Central memory CD8-positive, alpha-beta T cell (primary cell): ENCODE measurements at places on chromosomes 16 and 17.
A peak's percentile ranks its signal among the peaks of the same experiment; 100 is the strongest.

DNA sequence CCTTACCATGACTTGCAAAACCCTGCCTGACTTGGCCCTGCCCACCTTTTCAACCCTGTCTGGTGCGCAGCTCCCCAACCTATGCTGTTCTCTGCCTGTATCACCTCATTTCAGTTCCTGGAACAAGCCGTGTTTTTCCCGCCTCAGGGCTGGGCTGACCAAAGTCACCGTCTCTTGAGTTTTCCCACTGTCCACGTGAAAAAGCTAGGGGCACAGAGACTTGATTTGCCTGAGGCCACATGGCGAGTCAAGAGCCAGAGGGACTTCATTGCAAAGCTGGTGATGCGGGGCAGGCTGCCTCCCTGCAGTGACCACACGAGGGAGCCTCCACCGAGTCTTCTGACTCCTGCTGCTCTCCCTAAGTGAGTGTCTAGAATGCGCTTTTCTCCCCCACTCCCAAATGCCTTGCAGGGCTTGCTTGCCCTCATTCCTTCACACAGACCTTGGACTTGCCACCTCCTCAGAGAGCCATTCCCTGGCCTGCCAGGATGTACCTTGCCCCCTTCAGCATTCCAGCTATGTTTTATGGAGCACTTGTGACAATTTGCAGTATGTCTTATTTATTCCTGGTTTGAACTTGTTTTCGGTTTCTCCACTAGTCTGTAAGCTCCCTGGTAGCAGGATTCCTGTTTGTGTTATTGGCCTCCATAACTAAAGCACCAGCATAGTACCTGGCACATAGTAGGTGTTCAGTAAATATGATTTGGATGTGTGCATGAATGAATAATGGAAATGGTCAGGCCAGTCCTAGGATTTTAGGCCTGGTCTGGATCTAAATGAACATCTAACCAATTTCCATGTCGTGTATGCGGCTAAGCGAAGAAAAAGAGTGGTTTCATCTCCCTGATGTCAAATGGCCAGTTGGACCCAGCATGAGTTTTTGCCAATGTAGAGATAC lies 252.3 kb downstream of the SNX29 start:
- no peak for DNase-seq

DNA sequence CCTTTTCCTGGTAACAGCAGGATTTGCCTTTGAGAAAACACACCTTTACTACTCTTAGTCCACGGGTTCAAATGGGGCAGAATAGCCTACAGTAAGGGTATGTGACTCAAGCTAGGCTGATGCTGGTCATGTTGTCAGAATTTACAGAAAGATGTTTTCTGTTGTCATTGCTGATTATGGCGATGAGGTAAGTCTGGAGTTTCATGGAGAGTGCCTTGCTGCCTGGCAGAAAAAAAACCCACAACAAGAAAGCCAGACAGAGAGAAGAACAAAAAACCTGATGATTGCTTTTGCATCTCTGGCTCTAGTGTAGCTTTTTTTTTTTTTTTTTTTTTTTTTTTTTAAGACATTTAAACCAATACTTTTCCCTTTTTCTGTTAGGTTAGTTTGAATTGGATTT lies 47.9 kb downstream of the SLC6A4 start:
- no peak for DNase-seq

GRCh38 chr17:57311281-57312216 lies 55.2 kb downstream of the MSI2 start:
- DNase-seq, result no peak

- no peak for DNase-seq
Observed at GRCh38 chr17:56917559-56918296, 3.9 kb upstream of the TRIM25 start.

GRCh38 chr16:15427648-15428239 lies 6.6 kb upstream of the BMERB1 start:
- DNase-seq, result peak; percentile 18

GRCh38 chr17:66518108-66518507 lies 215.7 kb downstream of the PRKCA start:
- no peak for DNase-seq

DNA sequence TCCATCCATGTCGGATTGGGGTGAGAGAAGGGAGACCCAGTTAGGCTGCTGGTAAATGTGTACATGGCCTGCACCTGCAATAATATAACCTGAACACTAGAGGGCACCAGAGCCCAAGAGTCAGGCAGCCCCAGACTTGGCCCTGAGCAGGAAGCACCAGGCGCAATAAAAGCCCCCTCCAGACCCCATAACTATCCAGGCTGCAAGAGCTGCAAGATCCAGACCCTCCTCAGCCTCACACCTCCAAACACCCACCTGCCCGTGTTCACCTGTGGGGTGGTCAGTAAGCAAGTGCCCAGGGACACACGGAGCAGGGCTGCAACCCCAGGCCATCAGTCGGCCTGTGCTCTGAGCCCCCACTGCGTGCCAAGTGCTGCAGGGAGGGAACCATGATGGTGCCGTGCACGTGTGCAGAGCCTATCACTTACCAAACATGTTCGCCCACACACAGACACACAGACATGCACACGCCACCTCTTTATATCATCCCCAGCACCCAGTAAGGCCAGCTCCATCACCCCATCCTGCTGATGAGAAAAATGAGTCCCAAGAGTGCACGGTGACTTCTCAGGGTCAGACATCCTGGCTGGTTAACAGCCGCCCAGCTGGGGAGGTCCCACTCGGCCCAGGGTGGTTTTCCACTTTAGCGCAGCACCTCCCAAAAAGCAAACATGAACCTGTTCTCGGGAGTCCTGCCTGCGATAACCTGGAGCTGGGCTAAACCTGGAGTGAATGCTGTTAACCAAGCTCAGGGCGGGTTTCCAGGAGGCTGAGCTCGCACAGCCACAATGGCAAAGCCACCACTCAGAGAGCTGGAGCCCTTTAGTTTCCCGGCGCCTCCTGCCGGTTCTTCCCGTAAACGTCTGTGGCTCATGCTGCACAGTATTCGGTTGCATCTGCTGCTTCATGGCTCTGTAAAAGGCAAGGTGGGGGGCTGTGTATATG lies 439.8 kb downstream of the SOX9 start:
- DNase-seq, result peak; percentile 13

- DNase-seq, result no peak
Observed at GRCh38 chr16:67674851-67675578, 8.4 kb downstream of the C16orf86 start.

DNA sequence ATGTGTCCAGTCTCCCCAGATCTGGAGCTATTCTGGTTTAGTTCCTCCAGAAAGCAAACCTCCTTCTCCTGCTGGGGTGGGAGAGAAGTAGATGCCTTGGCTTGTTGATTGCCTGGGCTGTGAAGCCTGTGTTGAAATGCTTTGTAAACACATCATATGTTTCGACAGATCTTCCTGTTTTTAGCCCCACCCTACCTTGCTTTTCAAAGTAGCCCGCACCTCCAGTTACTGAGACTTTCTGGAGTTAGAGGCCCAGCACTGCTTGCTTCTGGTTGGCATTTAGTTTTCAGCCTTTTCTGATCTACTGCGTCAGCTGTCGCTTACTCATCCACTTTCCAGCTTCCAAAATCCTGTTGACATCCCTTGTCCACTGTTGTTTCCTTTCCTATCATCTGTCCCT lies 17.9 kb upstream of the NDEL1 start:
- no peak for DNase-seq

DNA sequence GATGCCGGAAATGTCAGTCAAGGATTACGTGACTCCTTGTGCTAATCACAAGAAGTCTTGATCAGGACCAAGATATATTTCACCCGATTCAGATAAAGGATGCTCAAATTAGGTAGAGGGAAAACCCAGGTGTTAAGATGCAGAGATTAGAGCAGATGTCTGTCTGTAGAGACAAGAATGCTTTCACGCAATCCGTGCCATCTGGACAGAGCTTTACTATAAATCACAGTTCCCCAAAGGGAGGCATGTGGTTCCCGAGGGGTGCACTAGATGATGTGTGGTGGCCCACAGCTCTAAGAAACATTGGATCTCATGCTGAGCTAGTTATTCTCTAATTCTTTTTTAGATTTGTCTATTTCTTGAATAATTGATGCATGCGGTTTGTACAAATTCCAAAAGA lies 9.8 kb upstream of the MAP3K14 start:
- DNase-seq, result no peak

DNA sequence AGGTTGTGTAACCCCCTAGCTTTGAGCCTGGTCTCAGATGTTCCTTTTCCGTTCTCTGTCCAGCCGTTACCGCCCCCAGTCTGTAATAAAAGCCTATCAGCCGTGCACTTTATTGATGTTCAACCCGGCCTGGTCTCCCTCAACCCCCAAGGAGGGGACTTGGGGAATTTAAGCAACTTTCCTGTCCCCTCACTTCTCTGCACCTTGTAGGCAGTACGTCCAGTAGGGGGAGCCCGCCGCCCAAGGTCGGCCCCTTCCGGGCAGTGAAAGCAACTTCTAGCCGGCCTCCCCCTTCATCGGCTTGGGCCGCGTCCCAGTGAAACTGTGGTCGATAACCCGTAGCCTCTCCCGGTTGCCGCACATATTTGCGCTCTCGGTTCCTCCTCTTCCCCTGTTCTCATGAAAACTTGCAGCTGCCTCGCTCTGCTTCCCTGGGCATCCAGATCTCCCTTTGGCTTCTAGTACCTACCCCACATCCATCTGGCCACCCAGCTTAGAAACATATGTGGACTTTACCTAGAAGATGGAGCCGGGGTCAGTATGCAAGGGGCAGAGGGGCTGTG lies 7.9 kb downstream of the PNPO start:
- peak; percentile 49 for DNase-seq

DNA sequence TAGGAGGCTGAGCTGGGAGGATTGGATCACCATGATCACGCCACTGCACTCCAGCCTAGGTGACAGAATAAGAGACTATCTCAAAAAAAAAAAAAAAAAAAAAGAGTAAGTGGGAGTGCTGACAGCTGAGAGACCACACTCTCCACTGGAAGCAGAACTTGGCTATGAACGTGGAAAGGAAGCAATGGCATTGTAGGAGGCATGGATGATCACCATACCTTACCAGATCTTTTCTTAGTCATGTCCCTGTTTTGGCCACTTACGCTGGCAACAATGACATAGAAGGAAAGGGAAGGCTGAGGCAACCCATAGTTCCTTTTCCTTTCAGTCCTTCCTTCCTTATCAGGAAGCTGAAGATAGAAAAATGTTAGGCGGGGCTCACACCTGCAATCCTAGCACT lies 3.7 kb upstream of the ATP1B2 start:
- DNase-seq, result no peak

- DNase-seq, result no peak
Observed at GRCh38 chr17:65093930-65094329, 37.4 kb upstream of the GNA13 start.

DNA sequence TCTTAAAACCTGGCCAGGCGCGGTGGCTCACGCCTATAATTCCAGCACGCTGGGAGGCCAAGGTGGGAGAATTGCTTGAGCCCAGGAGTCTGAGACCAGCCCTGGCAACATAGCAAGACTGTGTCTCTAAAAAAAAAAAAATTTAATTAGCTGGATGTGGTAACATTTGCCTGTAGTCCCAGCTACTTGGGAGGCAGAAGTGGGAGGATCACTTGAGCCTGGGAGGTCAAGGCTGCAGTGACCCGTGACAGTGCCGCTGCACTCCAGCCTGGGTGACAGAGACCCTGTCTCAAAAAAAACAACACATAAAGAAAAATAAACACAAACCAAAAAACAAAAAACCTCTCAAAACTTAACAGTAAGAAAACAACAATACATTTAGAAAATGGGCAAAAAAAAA lies 106.3 kb downstream of the SMG6 start:
- no peak for DNase-seq

DNA sequence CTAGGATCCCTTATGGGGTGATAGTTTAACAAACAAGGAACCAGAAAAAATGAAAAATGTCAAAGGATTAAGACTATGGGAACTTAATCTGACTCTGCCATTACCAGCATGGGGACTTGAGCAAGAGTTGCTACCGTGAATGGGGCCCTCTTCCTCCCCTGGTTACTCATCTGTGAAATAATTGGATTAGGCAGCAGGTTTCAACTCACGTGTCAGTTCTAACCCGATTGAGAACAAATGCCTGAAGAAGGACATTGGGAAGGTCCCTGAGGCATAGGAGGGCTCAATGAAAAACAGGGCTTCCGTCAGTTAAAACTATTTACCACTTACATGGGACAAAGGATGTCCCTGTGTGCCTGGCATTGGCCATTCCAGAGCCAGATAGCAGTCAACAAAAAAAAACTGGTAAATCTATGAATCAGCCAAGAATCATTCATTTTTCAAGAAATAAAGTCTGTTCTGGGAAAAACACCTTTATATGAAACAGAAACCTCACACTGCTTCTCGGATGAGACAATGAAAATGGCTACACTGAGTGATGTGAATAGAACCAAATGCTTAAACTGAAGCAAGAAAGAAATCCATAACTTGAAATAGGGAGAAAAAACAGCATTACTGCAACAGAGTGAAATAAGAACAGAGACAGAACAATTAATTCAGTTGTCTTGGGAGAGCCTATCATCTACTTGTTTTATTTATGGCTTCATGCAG lies 104.3 kb downstream of the ADAMTS18 start:
- no peak for DNase-seq

- DNase-seq, result peak; percentile 38
Observed at GRCh38 chr17:17750881-17751280, 69.6 kb downstream of the RAI1 start.

GRCh38 chr17:31132977-31133376 lies 38.2 kb downstream of the NF1 start:
- DNase-seq, result no peak

DNA sequence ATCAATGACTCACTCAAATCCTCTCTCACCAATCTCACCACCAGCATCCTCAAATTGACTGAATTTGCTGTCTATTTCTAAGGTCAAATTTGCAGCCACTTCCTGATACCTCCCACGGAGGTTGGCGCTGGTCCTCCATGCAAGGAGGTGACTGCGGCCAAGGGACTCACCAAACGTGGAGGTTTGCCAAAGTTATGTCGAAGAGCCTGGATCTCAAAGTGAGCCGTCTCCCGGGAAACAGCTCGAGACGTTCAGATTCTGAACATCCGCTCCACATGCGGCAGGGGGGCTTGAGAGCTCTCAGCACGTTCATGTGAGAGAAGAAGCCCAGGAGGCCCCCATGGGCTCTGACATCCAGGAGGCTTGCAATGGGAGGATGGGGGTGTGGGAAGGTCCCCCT lies 22.6 kb downstream of the LGALS3BP start:
- DNase-seq, result no peak
